ENCODE measurements at places on chromosomes 7 and 10.

- DNase-seq, result no peak
Observed at GRCh38 chr10:1550291-1550595, 187.1 kb downstream of the ADARB2 start.

GRCh38 chr7:18824157-18824556 is 293.3 kb downstream of the TWIST1 start:
- DNase-seq, result no peak

GRCh38 chr10:84310470-84310869 is 17.9 kb upstream of the CCSER2 start:
- no peak for DNase-seq

- no peak for DNase-seq
Observed at GRCh38 chr7:90917539-90917938, 321.4 kb downstream of the CDK14 start.

DNA sequence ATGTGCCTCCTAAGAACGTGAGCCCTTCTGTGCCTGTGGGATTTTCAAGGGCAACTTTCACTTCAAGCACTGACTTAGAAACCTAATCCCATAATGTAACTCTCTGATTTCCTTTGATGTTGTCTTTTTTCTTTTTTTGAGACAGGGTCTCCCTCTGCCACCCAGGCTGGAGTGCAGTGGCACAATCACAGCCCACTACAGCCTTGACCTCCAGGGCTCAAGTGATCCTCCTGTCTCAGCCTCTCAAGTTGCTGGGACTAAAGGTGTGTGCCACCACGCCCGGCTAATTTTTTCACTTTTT is 64.4 kb upstream of the GSDME start:
- no peak for DNase-seq

- DNase-seq, result no peak
Observed at GRCh38 chr10:87974769-87975168, 111.3 kb downstream of the PTEN start.

DNA sequence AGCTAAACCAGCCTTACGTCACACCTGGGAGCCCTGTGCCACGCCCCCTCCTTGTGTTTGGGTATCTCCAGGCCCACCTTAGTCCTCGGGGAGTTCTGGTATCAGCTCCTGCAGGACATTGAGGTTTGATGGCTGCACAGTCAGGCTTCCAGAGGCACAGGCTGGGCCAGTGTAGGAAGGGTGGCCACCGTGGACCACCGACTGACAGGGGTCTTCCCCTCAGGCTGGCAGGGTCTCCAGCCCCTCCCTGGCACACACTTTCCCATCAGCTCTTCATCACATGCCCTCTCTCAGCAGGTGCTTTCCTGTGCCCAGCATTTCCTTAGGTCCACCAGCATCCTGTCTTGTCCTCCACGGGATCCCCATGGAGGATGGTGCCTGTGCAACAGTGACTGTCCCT is 413.1 kb downstream of the TCERG1L start:
- no peak for DNase-seq

DNA sequence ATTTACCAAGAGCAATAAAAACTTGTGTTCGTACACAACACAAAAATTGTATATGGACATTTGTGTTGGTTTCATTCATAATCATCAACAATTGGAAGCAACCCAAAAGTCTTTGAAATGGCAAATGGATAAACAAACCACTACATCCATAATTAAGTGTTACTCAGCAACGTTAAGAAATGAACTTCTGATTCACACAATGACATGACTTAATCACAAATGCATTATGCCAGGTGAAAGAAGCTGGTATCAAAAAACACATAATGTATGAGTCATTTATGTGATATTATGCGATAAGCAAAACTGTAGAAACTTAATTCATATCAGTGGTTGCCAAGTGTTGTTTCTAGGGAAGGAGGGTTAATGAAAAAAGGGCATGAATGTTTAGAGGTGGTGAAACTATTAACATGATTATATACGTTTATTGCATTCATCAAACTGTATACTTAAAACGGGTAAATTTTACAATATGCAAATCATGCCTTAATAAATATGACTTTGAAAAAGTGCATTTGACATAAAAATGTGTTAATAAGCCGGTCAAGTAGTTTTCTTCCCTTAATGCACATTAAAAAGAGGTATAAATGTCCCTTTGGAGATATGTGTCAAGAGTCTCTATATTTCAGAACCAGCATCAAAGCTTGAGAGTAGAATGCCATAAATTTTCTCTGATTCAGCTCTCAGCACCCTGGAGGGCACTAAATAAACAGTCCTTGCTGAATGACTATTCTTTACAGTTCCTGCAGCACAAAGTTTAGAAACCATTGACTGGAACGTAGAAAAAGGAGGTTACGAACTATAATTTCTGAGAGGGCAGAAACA is 84.8 kb upstream of the GRM3 start:
- no peak for DNase-seq

GRCh38 chr10:18229826-18230225 is 89.6 kb downstream of the CACNB2 start:
- no peak for DNase-seq

- no peak for DNase-seq
Observed at GRCh38 chr7:129845972-129846327, 106.8 kb downstream of the UBE2H start.

DNA sequence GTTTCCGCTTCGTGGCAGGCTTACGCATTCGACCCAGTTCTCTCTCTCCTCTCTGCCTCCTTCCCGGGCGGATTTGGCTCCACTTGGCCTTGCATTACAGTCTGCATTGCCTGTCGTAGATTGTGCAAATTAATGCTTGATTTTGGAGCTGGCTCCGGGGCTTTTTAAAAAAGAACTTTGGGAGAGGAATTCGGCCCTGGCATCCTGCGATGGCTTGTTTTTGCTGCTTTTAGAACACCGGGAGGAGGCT is 767 bp downstream of the EIF4EBP2 start:
- no peak for DNase-seq

- DNase-seq, result no peak
Observed at GRCh38 chr10:120606051-120606764, 149.2 kb downstream of the PLPP4 start.

DNA sequence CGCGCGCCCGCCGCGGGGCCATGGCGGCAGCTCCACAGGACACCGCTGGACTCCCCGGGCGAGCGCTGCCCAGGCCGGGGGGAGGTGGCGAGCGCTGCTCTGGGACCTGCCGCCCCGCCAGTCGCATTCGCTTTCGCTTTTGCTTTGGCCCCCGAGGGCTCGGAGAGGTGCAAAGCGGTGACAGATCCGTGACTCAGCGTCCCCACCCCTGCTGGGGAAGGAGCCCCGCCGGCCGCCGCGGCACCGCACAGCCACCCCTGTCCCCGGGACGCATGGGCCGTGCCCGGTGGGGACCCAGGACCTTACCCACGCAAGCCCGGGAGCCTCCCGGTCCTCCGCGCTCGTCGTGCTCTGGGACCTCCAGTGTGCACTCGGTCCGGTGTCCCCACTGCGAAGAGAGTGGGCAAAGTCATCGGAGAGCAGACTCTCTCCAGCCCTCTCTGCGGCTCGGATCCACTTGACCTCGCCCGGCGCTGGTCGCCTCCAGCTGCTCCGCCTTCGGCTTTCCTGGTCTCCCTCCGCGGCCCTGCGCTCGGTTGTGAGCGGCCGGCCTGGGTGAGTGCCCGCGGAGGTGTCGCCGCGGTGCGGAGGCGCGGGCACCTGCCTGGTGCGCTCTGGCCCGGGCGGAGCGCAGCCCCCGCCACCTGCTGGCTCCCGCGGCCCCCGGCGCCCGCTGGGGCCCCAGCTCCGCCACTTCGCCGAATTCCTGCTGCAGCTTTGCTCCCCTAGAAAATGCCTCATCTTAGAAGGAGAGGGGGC is at the start of gene IL15RA:
Gene IL15RA, minus strand, starts transcription at position 73 of the 759 bp plus-strand sequence. Its CDS starts 51 bp downstream, at position 22.
- no peak for DNase-seq

- no peak for DNase-seq
Observed at GRCh38 chr7:36937754-36938563, 213.7 kb upstream of the AOAH start.

DNA sequence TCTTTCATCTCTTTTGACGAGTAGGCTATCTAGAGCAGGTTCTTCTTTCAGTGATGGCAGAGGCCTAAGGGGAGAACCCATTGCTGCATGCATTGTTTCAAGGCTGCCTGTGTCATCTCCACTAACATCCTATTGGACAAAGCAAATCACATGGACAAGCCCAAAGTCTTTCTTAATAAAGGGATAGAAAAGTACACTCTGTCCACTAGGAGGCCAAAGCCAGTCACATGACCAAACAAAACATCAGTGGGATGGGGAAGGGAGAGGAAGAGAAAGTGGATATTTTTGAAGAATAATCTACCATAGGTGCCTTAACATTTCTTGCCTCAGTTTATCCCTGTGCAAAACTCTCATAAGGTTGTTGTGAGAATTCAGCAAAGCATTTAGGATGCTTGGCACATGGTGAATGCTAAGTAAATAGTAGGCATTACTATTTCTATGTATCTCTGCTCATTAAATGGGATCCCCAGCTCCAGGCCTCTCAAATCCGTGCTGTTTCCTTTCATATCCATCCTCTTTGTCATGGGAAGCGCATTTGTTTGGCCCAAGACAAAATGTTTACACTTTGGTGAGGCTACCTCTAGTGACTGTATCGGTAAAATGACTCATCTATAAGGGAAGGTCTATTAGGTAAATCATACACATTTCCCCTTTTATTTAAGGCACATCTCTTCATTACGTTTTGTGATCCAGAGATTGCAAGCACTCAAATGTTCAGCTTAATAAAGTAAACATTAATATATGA is 16.7 kb upstream of the CADPS2 start:
- no peak for DNase-seq

GRCh38 chr10:130403153-130404075 is 267.2 kb downstream of the GLRX3 start:
- DNase-seq, result peak; percentile 3

GRCh38 chr10:68992636-68993440 is 4.2 kb downstream of the KIFBP start:
- DNase-seq, result no peak

DNA sequence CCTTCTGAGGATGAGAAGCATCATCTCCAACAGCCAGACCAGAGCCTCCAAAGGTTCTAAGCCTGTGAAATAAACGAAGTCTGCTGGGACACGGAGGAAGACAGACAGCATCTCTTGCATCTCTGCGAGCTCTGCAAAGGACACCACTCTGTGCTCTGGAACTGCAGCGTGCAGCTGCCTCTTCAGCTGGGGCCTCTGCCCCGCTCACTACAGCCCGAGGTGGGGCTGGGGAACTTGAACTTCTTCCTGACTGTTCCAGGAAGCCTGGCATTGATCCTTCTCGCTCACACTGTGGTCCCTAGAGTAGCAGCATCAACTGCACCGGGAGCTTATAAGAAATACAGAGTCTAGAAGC is 163.3 kb downstream of the USP6NL start:
- no peak for DNase-seq

DNA sequence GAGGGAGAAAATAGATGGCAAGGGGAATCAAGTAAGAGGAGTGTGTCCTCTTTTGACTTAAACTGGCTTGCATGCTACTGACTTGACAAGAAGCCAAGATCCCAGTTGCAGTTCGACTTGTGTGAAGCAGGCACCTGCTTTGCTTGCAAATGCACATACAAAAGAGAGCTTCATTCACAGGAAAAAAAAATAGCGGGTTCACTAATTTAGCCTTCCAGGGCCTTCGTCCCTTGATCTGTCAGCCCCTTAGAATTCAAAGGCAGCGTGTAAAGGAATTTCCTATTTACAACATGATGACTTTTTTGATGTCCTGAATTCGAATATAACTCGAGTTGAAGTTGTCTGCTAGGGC is 192.1 kb downstream of the CELF2 start:
- no peak for DNase-seq

GRCh38 chr10:88028654-88029053 is 165.2 kb downstream of the PTEN start:
- DNase-seq, result no peak

- no peak for DNase-seq
Observed at GRCh38 chr10:79055892-79056291, 12.9 kb upstream of the ZMIZ1 start.

DNA sequence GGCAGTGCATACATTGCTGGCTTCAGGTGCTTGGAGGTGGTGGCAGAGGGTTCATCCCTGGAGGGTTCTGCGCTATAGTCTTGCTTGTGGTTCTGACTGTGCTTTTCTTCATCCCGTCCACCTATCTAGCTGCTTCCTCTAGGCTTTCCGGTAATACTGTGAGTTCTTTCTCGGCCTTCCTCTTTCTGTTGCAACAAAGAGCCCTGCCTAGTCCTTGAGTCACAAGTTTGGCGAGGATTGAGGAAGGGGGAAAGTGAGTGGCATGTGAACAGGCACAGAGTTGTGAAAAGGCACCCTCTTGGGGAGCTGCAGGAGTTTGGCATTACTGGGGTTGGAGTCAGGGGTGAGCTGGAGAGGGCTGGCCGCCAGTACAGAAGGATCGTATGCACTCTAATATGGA is 123.0 kb downstream of the SH2D4B start:
- DNase-seq, result no peak

DNA sequence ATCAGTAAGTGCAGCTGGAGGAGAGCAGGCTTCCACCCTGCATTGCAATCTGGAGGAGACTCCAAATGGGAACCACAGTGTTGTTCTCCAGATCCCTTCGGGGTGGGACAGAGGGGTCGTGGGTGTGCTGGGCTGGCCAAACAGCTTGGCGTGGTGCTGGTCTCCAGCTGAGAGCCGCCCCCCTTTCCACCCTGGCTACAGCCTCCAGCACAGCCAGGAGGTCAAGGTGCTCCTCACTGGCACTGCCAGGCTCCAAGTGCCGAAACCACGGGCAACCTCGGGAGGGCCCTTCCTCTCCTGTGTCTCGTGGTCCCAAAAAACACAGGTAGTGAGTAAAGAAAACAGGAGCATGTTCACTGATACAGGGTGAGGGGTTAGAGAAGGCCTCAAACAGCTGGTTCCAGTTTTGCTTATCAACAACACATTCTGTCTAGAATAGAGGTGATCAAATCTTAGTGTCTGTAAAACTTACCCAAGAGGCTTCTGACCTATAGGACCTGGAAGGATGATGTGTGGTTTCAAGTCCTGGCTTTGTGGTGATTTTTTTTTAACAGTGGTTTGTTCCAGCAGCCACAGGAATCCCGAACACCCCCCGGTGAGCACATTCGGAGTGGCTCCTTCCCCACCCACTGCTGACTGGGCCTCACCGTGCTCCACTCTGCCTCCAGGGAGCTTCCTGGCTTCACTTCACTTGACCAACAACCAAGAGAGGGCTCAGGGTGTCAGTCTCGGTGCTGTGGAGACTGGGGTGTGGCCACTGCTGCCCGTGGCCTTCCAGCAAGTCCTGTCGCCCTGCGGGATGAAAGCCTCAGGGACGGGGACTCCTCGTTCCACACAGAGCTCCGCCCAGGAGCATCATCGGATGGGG is 31.2 kb upstream of the EN2 start:
- DNase-seq, result no peak
